Kidney epithelial cell (primary cell): ENCODE measurements at places on chromosomes 11 and 22. TPM values are rescaled to one million over a fixed set of nuclear protein-coding genes. Genes with fewer than 3 reads are reported as not detected.

DNA sequence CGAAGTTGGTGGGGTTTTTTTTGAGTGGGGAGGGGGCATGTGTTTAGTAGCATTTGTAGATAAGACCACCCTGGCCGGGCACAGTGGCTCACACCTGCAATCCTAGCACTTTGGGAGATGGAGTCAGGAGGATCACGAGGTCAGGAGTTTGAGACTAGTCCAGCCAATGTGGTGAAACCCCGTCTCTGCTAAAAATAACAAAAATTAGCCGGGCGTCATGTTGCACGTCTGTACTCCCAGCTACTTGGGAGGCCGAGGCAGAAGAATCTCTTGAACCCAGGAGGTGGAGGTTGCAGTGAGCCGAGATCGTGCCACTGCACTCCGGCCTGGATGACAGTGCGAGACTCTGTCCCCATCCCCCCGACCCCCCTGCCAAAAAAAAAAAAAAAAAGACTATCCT, 34.6 kb downstream of the CECR2 start:
- no peak for DNase-seq

DNA sequence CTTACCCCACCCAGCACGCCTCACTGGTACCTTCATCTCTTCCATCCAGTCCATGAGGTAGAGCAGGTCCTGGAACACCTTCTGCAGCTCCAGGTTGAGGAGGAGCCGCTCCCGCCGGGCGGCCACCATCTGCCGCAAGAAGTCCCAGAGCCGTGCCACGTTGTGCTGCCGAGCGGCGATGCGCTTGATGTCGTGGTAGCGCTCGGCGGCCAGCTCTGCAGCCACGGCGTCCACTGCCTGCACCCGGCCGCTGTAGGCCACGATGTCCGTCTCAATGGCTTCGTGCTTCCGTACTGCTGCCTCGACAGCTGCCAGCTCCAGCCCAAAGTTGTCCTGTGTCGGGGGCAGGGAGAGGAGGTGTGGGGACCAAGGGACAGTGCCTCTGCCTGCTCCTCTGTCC, 21.5 kb downstream of the SPTBN2 start:
- no peak for DNase-seq

DNA sequence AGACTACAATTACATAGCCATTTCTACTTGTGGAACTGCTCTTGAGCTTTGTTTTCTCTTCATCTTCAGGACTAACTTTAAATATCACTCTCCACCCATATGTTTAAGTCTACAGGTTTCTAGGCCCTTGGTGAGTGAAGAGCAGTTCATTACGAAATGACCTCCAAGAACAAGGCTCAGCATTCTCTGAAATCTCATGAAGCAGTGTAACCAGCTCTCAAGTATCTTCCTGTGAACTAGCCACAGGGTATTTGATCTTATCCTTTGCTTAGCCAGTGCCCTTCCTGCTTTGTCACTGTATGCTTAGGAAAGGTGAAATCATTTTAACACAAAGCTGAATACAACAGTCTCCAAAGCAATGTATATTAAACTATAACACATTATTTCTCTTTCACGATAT, 20.4 kb upstream of the LYVE1 start:
- DNase-seq = no peak

GRCh38 chr11:14764579-14765527, 121.2 kb downstream of the PDE3B start:
- DNase-seq = peak; percentile 34

- DNase-seq = no peak
Measured at GRCh38 chr22:47032091-47032943, 269.9 kb downstream of the TBC1D22A start.

- no peak for DNase-seq
Measured at GRCh38 chr11:125551835-125552342, 17.4 kb upstream of the EI24 start.

DNA sequence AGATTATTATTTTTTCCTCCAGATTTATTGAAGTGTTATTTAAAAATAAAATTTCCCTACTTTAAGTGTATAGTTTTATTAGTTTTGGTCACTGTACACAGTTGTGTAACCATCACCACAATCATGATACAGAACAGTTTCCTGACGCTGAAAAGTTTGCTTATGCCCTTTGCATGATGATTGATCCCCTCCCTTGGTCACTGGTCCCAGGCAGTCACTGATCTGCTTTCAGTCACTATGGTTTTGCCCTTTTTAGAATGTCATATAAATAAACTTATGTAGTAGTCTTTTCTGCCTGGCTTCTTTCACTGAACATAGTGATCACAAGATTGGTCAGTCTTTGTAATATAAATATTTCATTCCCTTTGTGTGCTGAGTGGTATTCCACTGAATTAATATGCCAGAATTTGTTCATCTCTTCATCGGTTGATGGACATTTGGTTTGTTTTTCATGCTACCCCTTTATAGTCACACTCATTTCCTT, 140.6 kb downstream of the SWAP70 start:
- no peak for DNase-seq

DNA sequence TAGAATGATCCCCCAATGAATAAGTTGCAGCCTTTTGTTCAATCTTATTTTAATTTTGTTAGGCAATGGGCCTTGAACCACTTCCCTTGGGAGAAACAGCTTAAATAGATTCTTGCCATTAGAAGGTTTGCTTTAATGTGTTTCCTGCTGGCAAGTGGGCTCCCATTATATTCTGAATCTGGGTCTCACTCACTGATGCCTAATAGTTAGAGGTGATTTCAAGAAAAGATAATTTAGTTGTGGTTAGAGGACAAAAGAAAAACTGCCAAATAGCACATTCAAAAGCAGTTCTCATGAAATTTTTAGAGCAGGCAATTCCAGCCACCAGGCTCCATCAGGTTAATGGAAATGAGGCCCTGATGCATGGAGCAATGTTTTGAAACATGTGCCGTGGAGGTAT, 362.6 kb upstream of the CHORDC1 start:
- DNase-seq = no peak

DNA sequence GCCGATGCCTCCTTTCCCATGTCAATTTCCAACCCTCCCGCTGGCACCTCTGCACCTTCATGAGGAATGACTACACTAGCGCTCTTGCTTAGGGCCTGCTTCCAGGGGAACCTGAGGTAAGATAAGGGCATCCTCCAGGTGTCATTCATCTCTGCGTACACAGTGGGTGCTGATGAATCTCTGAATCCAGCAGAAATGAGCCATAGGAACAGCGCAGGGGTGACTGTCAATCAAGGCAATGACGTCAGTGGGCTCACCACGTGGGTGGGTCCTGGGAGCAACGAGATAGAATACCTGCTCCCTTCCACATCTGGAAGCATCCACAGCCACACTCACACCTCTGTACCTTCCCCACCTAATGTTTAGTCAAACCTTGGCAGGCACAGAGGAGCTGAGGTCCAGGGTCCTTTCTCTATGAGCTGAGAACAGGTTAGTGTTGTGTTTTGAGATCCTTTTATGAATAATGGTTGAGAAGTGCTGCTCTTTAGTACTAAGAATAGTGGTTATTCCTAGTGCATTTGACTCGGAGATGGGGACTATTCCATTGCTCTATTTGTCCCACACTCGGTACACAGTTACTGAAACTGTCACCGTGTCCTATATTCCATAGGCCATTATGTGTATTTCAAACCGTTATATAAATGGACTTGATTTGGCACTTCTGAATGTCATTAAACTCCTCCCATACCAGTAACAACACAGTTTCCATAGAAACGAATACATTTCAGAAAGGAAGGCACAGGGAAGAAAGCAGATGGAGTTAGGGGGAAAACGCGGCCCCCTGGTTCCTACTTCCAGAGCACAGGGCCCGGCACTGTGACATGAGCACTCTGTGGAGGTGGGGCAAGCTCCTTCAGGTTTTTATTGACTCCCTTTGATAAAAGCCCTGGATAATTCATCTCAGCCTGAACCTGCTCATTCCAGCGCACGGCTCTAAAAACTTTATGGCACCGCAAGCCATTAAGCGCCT, 193.4 kb downstream of the ST3GAL4 start:
- no peak for DNase-seq

GRCh38 chr22:31578171-31578570, 81.8 kb downstream of the SFI1 start:
- DNase-seq = no peak

- DNase-seq = no peak
Measured at GRCh38 chr11:126973051-126973450, 27.5 kb downstream of the KIRREL3 start.

DNA sequence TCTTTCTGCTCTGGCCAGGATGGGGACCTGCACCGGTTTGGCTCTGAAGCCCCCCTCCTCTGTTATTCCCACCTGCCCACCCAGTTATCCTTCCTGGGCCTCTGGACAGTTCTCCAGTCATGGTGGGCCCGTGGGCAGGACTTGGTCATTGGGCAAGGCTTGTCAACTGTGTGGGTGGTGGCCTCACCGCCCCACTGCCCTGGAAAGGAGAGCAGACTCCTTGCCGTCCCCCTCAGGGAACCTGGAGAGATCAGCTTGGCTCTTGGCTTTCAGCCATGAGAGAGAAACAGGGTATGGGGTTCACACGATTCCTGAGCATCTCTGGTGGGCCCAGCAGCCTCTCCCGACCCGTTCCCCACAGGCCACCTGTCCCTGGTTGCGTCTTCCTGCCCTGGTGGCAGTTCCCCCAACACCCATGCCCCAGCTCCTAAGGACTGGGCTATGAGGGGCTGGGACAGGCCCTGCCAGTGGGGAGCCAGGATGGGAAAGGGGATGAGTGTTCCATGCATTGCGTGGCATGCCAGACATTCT, 92.3 kb downstream of the MORC2 start:
- DNase-seq = no peak

DNA sequence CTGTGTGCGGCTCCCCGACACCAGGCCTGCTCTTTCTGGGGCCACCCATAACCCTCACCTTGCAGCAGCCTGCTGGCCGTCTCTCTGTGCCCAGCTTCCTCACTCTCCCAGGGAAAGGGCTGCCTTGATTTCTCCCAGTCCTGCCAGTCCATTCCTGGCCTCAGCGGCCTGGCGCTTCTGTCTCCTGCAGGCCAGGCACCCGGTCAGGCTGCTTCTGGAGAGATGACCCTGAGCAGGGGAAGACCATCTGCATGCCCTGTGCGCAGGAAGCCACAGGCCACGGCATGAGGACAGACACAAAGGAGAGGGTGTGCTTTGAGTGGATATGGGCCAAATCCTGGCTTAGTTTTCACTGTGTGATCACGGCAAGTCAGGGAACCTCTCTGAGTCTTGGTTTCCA, 86.2 kb downstream of the TSPAN18 start:
- DNase-seq = no peak

- no peak for DNase-seq
Measured at GRCh38 chr22:32203181-32204039, 1.5 kb downstream of the RFPL2 start.

GRCh38 chr11:132466983-132467382, 1065.3 kb downstream of the OPCML start:
- no peak for DNase-seq

GRCh38 chr11:62153087-62153395, 29.2 kb downstream of the INCENP start:
- no peak for DNase-seq

GRCh38 chr22:46229701-46230100, 20.4 kb downstream of the CDPF1 start:
- no peak for DNase-seq

DNA sequence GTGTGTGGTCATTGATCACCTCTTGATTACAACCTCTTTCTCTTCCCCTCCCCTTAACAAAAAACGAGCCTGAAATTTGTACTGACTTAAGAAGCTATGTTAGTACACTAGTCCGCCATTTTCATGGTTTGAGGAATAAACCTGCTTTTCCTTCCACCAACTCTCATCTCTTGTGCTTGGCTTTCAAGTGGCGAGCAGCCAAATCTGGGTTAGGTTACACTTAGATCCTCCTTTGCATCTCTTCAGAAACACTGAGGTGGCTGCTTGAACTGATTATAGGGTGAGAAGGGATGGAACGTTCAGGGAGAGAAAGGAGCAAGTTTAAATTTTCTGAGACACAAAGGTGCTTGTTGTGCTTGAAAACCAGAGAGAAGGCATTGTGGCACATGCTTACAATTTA, 2171.4 kb downstream of the LRRC4C start:
- DNase-seq = no peak

GRCh38 chr22:36756746-36757655, 18.9 kb downstream of the IFT27 start:
- DNase-seq = no peak

- DNase-seq = no peak
Measured at GRCh38 chr22:29740216-29740615, 20.4 kb downstream of the CABP7 start.

DNA sequence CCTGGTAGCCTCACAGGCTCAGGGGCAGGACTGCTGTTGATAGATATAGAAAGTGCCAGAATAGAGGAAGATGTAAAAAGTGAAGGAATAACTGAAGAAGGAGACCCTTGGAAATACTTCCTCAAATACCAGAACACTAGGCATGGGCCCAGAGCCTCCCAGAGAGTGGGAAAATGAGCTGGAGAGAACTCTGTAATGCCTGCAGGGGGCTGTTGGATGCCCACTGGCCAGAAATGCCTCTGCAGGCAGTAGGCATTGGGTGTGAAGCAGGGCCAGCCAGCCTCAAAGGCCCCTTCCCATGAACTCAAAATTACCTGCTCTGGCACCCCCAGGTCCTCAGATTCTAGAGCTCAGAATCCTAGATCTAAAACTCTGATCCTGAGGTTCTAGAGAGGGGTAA, 15.1 kb downstream of the P2RY2 start:
- DNase-seq = no peak

DNA sequence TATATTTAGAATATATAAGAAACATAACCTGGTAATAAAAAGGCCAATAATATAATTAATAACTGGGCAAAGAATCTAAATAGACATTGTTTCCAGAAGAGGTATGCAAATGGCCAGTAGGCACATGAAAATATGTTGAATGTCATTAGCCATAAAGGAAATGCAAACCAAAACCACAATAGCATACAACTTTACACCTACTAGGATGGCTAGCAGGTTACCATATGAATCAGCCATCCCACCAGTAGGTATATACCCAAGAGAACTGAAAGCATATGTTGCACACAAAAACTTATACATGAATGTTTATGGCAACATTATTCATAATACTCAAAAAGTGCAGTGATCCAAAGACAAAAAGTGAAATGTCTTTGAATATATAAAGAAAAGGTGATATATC, 2.7 kb upstream of the OR2D2 start:
- DNase-seq = no peak

GRCh38 chr11:116661056-116661455, 111.7 kb downstream of the BUD13 start:
- no peak for DNase-seq

- DNase-seq = no peak
Measured at GRCh38 chr11:32437495-32438345, 2.4 kb upstream of the WT1 start.

- no peak for DNase-seq
Measured at GRCh38 chr11:126339863-126340434, 15.5 kb upstream of the ST3GAL4 start.

OR10A2 gene
- total RNA-seq = not detected in 2 replicates

ADAMTS15 gene
- 3.9 and 4.2 TPM in 2 replicates for total RNA-seq

RIC8A gene
- total RNA-seq = 116 and 131 TPM in 2 replicates

OVOL1 gene
- 15.8 and 17.8 TPM in 2 replicates for total RNA-seq

ALDH3B1 gene
- 1.2 and 2.6 TPM in 2 replicates for total RNA-seq

SPON1 gene
- 3.2 and 3.7 TPM in 2 replicates for total RNA-seq

DRD2 gene
- total RNA-seq = 0.42 and 7.4 TPM in 2 replicates

KRTAP5-11 gene
- not detected in 2 replicates for total RNA-seq

PKNOX2 gene
- total RNA-seq = 0.42 and 0.68 TPM in 2 replicates

ART1 gene
- not detected in 2 replicates for total RNA-seq

CLDN5 gene
- 1.6 and 1.7 TPM in 2 replicates for total RNA-seq
